Fibroblast of skin of abdomen (primary cell): ENCODE measurements at places on chromosomes 5 and 9.

DNA sequence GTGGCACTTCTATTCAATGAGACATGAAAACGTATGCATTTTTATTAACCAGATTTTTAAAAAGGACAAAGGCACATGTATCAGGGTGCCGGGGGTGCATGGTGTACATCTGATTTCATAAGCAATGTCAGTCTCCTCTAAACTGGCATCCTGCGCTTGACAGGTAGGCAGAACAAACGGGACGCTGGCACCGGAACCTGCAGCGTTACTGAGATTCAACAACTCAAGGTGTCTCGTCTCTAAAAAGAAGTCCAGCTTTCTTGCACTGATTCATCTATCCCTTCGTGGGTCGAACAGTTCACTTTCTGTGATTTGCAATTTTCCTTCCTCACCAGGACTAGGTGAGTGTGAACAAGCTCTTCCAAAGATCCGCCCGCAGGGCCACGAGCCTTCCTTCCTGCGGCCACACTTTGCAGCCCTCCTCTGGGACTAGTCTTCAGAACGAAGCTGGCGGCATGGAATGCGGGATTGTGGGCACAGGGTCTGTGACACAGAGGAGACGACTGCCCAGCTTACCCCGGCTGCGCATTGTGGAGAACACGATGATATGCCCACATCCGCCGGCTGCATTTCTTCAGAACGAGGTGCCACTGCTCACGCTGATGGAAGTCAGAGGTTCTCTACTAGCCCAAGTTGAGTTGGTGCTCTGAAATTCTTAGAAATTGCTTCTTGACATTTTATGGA is 7.2 kb downstream of the SLC6A3 start:
- DNase-seq, result no peak

DNA sequence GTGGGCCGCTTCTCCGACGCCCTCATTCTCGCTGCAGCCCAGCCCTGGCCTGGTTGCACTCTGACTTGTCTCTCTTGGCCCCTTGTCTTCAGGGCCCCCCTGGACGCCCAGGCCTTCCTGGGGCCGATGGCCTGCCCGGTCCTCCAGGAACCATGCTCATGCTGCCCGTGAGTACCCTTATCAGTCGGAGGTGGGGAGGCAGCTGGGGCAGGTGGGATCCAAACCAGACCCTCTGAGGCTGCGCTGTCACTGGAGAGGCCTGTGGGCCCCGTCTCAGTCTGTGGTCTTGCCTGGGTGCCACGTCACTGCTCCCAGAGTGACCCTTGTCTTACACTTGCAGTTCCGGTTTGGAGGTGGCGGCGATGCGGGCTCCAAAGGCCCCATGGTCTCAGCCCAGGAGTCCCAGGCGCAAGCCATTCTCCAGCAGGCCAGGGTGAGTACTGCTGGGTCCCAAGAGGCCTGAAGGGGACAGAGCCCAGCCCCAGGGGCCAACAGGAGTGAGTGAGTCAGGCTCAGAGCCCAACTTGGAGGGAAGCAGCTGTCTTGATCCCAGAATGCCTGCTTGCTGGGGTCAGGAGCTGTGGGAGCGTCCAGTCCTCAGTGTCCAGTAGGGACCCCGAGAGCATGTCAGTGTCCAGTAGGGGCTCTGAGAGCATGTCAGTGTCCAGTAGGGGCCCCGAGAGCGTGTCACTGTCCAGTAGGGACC is 109.0 kb downstream of the COL5A1 start:
- DNase-seq, result no peak

DNA sequence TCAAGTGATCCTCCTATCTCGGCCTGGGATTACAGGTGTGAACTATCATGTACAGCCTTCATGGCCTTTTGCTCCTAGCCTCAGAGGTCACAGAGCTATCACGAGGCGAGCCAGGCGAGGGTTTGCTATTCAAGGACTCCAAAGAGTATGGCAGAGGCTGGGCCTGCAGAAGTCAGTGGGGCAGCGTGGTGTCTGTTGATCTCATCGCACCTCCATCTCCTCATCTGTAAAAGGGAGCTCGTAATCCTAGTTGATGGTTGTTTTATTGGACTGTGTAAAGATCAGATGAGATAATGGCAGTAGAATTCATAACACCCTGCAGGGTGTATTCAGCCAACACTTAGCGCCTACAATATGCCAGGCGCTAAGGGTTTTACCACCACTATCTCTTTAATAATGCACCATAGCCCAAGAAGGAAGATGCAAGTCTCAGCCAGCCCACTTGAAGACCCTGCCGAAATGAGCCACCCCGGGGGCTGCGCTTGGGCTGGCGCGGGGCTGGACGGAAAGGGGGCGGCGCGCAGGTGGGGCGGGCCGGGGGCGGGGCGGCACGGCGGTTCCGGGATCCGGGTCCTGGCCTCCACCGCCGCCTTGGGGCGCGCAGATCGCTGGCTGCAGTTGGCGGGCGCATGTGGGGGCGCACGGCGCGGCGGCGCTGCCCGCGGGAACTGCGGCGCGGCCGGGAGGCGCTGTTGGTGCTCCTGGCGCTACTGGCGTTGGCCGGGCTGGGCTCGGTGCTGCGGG is at the start of gene GALNT12:
Gene GALNT12 (plus strand): TSS at position 601 of the 744 bp plus-strand sequence. CDS start 29 bp downstream, at position 630.
- DNase-seq, result no peak

DNA sequence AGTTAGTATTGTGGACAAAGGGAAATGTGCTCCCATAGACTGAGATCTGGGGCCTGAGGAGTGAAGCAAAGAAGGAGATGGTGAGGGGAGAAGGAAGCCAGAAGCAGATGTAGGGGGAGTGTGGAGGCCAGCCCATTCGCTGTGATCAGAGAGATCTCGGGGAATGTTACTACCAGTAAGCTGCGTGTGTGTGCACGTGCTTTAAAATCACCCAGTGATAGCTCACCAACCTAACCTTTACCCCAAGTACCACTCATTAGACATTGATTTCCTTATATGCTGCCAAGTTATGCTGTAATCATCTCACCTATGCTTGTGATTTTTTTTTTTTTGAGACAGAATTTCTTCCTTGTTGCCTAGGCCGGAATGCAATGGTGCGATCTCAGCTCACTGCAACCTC is 659.1 kb downstream of the IRX1 start:
- DNase-seq, result no peak

GRCh38 chr5:119409235-119409815 is 43.0 kb upstream of the HSD17B4 start:
- DNase-seq, result no peak

DNA sequence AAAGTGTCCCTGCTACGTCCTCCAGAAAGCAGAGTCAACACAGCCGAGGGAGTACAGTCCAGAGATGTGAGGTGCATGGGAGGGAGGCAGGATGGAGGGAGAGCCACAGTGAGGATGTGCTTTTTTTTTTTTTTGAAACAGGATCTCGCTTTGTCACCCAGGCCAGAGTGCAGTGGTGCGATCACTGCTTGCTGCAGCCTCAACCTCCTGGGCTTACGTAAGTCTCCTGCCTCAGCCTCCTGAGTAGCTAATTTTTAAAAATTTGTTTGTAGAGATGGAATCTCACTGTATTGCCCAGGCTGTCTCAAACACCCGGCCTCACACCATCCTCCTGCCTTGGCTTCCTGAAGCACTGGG is 33.2 kb upstream of the ALDH1B1 start:
- DNase-seq, result no peak

DNA sequence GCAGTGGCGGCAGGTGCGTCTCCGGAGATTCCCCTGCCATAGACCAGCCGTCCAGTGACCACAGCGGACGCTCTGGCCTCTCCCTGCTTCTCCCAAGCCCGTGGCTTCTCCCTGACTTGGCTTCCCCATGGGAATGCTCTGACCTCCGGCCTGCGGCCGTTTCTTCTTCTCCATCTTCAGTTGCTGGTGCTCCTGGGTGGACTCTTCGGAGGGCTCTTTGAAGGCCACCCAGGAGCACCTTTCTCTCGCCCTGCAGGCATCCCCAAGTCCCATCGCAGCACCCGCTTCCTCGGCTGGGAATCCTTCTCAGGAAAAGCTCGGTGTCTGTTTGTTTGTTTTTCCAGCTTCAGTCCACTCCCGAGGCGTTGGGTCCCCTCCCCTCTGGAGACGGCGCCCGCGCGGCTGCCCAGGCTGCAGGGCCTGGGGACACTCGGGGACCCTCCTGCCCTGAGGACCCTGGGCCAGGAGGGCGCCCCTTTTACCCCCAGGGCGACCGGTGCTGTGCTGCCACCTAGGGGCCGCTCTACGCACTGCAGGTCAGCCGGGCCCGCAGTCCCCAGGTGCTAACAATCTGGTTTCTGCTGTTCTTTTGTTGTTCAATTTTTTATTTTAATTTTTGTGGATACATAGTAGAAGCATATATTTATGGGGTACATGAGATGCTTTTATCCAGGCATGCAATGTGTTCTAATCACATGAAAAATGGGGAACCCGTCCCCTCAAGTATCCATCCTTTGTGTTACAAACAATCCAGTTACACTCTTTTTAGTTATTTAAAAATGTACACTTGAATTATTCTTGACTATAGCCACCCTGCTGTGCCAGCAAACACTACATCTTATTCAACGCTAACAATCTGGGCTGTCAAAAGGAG is 197.9 kb upstream of the ADAMTS16 start:
- DNase-seq, result no peak

DNA sequence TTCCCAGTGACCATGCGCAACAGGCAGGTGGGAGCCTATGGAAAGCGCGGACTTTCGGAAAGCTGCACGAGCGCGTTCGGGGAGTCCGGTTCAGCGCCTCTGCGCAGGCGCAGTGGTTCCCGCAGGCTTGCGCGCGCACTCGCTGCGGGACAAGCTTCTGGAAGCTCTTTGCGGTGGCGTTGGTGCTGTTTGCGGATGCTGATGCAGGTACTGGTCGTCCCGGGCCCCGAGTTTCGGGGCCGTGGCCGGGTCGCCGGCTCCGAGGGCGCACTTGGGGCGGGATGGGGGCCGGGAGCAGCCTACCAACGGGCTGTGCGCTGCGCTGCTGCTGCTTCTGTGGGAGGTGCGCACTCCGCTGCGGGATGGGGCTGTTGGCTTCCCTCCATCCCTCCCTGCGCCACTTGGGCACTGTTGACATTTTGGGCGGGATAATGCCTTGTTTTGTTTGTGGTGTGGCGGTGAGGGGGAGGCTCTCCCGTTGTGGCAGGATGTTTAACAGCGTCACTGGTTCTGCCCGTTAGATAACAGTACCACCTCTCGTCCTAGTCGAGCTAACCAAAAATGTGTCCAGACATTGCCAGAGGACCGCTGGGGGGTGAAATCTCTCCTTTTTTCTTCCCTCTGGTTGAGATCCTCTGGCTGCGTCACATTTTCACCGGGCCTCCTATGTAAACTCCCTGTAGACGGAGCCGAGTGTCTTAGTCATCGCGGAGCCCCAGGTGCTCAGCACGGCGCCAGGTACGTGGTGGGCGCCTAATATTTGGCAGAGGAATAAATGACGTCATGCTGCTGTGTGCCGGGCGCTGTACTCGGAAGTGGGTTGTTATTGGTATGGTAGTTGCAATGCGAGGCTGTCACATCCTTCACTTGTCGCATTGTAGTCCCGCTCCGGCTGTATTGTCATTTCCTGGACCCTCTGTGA is at the start of gene ZNF483:
Gene ZNF483 (plus strand): TSS at position 124 of the 922 bp plus-strand sequence. CDS start 2,217 bp downstream, outside the sequence.
- DNase-seq, result peak; percentile 70

GRCh38 chr5:169801324-169801777 is 164.3 kb downstream of the DOCK2 start:
- peak; percentile 74 for DNase-seq

GRCh38 chr9:35689542-35690293 is at the start of gene TPM2:
TPM2 (minus strand) TSS chr9:35689925; CDS start chr9:35689817, 108 bp downstream.
- DNase-seq, result peak; percentile 96

DNA sequence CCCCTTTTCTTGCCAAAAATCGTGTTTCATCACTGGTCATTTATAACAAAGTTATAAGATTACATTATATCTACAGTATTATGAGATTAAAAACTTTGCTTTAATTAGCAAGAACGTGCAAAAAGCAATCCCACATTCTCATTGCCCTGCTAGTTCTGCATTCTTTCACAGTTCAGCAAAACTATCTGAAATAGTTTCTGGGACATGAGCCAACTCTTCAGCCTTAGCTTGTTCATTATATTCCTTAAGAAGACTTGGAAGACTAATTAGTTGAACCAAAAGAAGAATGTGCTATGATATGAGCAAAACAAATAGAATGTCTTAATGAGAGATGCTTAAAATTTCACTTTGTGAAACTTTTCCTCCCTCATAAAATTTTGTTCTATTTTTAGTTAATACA is 76.7 kb downstream of the ITGA1 start:
- peak; percentile 87 for DNase-seq

- no peak for DNase-seq
These were observed 1045.8 kb upstream of the DMAC1 start for GRCh38 chr9:8845376-8845775.

GRCh38 chr5:77987331-77987730 is 211.2 kb upstream of the TBCA start:
- DNase-seq, result no peak
